ENCODE measurements at places on chromosomes 4 and X.

DNA sequence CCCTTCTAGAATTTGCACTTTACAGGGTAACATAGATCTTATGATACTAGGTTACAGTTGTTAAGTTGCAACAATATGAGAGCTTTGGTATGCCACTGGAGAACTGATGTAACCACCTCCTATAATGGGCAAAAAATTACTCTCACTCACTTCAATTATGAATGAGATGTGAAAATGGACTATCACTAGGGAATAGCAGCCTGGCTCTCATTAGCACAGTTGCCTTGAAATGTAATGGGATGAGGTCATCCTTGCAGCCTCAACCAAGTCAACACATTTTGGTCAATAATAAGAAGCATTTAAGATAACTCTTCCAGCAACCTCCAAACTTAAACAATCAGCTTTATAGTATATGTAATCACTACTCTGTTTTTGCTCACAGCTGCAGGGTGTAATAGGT is 69.4 kb downstream of the TBC1D9 start:
- DNase-seq = no peak

GRCh38 chrX:116239944-116240840 is 69.6 kb downstream of the AGTR2 start:
- DNase-seq = no peak

DNA sequence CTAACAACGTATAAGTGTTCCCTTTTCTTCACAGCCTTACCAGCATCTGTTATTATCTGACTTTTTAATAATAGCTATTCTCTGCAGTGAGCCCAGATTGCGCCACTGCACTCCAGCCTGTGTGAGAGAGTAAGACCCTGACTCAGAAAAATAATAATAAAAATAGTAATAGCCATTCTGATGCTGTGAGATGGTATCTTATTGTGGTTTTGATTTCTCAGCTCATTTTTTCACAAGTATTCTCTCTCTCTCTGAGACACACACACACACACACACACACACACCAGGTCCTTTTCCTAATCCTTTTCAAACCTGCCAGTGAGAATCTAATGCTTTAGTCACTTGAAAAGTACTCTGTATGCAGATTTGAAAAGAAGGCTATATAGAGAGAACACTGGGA is 89.8 kb downstream of the CHIC2 start:
- DNase-seq = no peak

GRCh38 chrX:1102786-1103185 is 109.7 kb downstream of the CRLF2 start:
- no peak for DNase-seq

- DNase-seq = no peak
These were observed 15.3 kb upstream of the ZBTB33 start for GRCh38 chrX:120235284-120235683.

DNA sequence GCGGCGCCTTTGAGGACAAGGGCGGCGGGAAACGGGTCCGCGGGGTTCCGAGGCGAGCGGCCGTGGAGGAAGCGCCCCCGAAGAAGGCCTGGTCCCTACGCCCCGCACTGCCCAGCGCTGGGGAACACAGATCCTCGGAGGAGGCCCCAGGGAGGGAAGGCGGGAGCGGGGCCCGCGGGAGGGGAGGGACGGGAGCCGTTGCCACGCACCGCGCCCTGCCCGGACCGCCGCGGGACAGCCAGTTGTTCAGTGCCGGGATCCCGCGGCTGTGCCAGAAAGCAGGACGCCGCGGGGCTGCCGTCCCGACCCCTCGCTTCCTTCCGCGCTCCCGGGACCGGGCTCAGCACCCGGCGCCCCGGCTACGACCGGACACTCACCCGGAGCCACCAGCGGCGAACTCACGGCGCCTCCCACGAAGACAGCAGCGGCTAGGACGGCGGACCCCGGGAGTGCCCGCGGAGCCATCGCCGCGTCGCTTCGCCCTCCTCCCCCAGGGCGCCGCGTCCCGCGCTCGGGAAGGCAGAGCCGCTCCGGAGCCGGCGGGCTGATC is 278 bp downstream of the RELL1 start:
- peak; percentile 89 for DNase-seq

DNA sequence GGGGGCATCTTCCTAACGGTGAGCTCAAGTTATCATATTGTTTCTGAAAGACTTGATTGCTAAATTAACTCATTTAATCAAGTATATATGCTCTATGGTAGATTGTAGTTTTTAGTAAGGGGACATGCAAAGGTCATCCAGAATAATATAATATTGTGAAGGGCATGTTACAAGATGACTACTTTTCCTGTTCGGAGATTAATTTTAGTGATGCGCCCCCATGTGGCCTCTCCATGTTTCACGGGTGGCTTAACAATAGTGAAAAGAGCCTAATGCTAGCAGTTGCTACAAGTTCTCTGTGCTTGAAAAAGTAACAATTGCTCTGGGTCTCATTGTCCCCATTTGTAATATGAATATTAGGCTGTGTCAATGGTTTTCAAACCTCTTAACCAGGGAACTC is 12.2 kb downstream of the SMPX start:
- DNase-seq = peak; percentile 74

DNA sequence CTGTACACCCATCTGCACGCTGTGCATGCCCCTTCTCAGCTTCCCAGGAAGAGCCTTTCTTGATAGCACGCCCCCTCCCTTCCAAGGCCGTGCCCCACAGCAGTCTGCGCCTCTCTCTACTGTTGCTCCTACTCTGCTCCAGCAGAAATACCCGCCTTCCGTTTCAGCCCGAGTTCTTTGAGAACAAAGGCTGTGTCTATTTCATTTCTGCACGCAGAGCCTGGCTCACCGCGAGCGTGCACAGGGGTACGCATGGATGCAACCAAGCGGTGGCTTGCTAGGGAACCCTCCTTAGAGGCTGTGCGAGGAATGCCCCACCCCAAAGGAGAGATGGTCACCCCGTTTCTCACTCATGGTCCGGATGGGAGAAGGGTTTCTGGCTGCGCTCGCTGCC is 485 bp downstream of the AADAT start:
- DNase-seq = no peak

DNA sequence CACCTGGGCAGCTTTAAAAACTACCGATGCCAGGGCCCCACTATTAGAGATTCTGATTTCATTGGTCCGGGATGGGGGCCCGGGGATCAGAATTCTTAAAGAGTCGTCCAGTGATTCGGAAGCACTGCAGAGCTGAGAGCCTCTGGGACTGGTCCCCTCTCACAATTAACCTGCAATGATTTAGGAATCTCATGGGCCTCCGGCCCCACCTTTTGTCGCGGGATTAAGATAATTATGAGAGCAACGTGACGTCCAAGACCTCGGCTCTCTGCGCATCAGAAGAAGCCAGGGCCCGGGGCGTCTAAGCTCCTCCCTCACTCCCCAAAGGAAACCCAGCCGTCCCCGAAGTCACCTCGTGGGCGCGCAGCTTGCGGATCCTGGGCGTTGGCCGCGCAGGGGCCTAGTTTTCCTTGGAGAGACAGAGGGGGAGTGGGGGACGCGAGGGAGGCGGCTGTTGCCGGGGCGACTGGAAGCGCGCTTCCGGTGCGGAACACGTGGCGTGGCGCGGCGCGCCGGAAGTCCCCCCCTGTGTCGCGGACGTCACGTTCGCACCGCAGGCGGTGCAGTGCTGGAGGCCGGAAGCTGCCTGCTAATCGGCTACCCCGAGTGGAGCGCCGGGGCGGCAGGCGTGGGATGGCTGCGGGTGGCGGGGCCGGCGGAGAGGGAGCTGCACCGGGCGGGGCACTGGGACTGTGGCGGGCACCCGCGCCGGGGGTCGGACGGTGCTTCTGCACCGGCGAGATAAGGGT is at the start of gene GEMIN8:
Gene GEMIN8 (minus strand): TSS at position 468 of the 749 bp plus-strand sequence. CDS start 8,414 bp downstream, outside the sequence.
- DNase-seq = peak; percentile 95
